Suppressor macrophage treated with lipopolysaccharide for 1 hour (primary cell): ENCODE measurements at places on chromosomes 12 and 14.

DNA sequence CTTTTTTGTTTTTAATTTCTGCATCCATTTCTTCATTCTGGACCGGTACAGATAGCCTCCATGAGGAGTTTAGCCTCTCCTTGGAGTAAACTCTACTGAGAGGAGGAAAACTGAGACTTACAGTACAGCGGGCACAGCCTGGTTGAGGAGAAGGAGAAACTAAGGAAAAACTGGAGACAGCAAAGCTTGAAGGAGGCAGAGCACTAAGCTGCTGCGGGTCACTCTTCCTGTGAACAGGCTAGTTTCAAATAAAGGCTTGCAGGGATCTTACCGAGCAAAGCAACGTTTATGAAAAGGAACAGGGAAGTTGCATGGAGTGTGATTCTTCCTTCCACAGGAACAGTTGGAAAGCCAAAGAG is 348 bp upstream of the SSTR1 start:
- no peak for DNase-seq

- DNase-seq: no peak
Measured at GRCh38 chr12:131102991-131103668, 149.4 kb downstream of the ADGRD1 start.

DNA sequence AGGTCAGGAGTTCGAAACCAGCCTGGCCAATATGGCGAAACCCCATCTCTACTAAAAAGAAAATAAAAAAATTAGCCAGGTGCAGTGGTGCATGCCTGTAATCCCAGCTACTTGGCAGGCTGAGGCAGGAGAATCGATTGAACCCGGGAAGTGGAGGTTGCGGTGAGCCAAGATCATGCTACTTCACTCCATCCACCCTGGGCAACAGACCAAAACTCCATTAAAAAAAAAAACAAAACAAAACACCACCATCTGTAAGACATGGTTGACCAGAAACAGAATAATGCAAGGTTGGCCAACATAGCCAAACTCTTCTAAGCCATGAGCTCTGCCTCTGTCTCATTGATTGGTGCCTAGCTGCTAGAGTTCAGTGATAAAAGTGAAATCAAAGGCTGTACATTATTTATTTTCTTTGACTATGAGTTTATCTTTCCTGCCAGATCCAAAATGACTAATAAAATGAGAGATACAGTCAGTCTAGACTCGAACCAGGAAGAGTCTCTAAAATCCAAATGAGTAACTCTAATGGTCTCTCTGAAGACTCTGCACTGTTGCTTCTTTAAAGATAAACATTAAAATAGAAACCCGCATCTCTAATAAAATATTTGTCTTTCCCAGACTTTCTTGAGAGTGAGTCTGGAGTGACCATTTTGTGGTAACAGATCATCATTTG is 404.7 kb downstream of the DAD1 start:
- no peak for DNase-seq

GRCh38 chr14:20730891-20731290 is 14.8 kb upstream of the EDDM3A start:
- DNase-seq: peak; percentile 68

- no peak for DNase-seq
Measured at GRCh38 chr12:23884909-23885308, 64.6 kb downstream of the SOX5 start.

DNA sequence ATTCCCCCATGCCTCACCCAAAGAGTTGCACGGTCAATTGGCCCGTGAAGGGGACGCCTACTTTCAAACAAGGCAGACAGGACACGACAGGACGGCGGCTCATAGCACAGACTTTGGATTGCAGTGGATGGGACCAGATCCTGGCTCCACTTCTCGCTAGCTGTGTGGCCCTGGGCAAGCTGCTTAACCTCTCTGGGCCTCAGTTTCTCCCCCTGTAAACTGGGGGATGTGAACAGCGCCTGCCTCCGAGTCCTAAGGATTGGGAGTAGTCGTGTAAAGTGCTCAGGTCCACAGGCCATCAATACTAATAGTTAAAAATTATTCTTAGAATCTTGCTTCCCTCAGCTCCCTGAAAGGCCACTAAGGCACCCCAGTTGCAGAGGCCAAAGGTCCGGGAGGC is 13.1 kb downstream of the RHOF start:
- peak; percentile 14 for DNase-seq

- DNase-seq: no peak
Measured at GRCh38 chr12:84128117-84128991, 784.2 kb downstream of the SLC6A15 start.

DNA sequence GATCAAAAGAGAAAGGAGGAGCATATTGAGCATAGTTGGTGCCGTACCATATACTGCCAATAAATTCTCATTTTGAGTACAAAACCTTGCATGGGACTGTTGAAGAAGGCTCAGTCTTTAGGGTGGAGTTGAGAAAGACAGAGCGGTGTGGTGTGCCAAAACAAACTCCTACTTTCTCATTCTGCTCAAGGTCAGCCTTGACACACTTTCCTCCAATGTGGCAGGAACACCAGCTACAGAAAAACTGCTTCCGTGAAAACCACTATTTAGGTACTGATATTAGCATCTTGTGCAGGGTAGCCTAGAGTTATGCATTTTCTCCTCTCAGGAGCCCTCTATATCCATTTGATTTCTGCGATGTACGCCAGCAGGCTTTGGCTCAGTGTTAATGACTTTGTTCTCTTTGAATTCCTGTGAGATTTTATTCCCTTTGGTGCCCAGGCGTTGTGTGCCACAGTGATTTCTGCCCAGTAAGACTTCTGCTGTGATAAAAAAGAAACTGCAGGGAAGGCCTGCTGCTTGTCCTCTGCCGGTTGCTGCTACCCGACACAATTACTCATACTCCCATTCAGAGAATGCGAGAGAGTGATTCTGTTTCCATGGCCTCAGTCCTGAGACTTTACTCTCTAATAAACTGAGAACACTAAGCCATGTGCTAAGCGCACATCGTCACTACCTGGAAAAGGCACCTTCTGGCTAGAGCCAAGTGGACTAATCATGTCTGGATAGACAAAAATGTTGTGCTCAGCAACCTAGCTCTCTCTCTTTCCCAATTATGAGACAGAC is 88.3 kb upstream of the MDM1 start:
- DNase-seq: no peak

DNA sequence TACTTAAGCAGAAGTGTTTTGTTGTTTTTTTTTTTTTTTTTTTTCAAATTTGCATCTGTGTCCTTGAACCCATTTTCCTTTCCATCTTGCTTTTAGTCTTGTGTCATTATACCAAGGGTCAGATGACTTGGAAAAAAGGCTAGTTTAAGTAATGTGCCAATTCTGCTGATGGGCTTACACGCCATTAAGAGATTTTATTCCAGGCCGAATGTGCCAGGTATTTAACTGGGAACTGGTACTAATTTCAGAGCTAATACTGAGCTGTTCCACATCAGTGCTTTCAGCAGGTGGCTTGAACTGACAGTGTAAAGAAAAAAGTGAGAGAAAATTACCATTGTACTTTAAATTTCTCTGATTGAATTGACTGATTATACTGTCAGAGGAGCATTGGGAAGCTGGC is 224.9 kb downstream of the NPAS3 start:
- DNase-seq: no peak

DNA sequence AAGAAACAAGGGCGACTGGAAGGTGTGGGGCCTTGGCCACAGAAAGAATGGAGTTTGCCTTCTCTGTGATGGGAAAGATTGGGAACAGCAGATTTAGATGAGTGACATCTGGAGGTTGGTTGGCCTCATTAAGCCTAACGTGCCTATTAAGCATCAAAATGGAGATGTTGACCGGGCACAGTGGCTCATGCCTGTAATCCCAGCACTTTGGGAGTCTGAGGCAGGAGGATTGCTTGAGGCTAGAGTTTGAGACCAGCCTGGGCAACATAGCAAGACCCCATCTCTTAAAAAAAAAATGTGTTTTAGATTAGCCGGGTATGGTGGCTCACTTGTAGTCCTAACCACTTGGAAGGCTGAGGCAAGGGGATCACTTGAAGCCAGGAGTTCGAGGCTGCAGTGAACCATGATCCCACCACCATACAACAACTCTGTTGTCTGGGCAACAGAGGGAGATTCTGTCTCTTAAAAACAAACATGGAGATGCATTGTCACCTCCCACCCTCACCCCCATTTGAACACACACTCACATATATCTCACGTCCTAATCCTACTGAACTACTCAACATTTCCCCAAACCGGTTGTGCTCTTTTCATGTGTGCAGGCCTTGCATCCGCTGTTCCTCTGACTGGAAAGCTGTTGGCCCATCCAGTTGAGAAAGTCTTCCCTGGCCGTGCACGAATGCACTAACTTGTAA is 172.1 kb downstream of the ETV6 start:
- DNase-seq: no peak

DNA sequence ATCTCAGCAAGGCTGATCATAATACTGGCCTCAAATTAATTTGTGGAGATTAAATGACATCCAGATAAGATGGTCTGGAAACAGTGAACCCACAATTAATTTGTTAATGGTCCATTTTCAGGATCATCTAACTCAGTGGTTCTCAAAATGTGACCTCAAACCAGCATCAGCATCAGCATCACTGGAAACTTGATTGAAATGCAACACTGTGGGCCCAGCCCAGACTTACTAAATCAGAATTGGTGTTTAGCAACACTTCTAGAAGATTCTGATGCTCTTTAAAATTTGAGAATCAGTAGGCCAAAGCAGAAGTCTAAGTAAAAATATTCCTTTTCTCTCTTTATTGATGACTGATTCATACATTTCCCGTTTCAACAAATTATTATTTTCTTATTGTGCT is 10.7 kb upstream of the KRT82 start:
- DNase-seq: no peak

DNA sequence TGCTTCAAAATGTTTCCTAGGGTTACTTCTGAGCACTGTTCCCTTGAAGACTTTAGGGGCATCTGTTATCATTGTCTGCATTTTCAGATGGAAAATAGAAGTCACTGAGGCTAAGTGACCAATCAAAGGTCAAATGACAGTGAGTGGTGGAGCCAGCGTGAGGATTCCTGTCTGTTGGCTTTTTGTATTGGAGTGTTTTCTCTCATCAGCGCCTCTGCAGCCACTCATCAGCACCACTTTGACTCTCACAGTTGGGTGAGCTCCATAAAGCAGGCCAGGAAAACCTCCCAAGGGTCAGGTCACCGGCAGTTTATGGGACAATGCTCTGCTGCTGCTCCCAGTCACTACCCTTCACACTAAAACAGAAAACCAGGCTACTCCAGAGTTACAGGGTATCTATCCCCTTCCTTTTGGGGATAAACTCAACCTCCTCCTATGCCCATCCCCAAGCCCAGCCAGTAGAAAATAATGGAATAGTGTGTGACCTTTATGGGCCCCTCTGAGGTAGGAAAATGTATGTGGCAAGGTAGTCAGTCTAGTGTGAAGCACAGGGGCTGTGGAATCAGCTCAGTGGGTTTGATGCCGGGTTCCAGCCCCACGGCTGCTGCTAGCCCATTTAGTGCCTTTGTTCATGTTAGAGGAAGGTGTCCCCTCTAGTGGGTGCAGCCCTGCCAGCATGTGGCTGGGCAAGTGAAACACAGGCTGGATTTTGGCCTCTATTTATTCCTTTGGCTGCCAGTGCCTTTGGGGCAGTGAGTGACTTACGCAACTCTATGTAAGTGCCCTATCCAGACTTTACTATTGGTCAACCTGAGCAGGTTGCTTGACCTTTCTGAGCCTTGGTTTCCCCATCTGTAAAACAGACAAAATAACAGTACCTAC is 133.8 kb upstream of the CPM start:
- DNase-seq: no peak

DNA sequence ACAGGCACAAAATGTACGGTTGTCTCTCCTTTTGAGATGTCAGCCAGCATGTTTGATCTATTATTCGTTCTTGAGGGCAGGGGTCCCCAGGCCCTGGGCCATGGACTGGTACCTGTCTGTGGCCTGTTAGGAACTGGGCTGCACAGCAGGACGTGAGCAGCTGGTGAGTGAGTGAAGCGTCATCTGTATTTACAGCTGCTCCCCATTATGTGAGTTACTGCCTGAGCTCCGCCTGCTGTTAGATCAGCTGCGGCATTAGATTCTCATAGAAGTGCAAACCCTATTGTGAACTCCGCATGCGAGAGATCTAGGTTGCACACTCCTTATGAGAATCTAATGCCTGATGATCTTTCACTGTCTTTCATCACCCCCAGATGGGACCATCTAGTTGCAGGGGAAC is 41.4 kb upstream of the SCN8A start:
- no peak for DNase-seq

GRCh38 chr14:66069036-66069435 is 417.1 kb upstream of the CCDC196 start:
- DNase-seq: no peak

DNA sequence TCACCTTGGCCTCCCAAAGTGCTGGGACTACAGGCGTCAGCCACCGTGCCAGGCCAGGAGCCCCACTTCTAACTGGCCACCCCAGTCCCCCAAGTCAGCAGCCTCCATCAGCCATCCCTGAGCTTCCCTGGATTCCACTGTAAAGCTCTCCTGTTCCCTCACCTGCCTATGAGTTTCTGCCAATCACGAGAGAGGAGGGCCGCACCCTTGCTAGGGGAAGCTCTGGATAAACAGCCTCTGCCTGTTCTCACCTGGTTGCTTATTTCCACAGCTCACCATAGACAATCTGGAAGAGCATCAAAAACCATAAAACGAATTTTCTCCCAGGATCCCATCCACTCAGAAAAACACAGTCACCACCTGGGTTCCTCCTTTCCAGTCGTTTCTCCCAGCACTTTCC is 5.0 kb downstream of the CDCA4 start:
- no peak for DNase-seq

DNA sequence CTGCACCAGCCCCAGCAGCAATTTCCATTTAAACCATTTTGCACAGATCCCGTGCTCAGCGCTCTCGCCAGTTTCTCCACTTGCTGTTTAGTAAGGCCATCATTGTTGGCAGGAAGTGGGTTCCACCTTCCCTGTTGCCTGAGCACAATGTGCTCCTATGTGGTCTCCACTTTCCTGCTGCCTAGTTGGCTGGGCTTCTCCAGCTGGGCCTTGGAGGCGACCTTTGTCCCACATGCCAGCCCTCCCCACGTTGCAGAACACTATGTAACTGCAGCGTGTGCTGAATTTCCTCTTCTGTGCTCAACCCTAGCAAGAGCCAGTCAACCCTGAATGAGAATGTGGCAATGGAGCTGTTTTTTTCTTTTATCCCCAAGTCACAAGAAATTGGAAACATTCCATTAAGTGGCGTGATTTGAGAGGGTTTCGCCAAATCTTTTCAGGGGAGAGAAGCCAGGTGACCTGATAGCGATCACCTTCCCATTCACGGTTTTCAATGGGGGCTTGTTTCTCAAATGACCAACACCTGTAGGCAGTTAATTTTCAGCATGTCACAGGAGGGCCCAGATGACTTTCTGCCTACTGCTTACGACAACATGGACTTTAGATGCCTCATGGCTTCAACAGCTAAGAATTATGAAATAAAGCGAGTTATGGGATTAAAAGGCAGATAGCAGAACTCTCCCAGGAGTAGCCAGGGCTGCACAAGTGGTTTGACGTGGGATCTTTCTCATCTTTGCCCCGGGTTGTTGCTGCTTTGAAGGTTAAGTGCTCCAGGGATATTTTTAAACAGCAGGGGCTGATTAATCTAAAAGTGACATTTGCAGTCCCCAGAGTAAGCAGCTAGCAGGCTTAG is at the start of gene ACACB:
Gene ACACB (plus strand): TSS at position 830 of the 853 bp plus-strand sequence. CDS start 22,819 bp downstream, outside the sequence.
- peak; percentile 48 for DNase-seq

DNA sequence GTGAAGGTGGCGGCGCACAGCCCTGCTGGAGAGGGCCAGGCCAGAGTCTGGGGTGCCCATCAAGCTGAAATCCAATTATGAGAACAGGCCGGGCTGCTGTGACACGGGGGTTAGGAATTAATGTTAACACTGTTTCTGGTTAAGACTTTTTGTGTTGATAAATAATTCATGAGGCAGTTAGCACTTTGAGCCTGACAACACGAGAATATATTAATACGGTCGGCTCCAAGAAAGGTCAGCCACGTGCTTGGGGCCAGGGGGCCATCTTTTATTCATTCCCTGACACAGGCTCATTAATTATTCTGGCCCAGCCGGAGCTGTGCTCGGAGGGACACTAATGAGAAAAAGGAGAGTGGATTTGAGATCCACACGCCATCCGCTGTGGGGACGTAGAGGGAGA is 45.1 kb downstream of the FBRSL1 start:
- DNase-seq: no peak
